ENCODE measurements at places on chromosomes 3 and 15.

- DNase-seq: no peak
These were observed 151.1 kb downstream of the ADAMTS17 start for GRCh38 chr15:100190675-100191074.

DNA sequence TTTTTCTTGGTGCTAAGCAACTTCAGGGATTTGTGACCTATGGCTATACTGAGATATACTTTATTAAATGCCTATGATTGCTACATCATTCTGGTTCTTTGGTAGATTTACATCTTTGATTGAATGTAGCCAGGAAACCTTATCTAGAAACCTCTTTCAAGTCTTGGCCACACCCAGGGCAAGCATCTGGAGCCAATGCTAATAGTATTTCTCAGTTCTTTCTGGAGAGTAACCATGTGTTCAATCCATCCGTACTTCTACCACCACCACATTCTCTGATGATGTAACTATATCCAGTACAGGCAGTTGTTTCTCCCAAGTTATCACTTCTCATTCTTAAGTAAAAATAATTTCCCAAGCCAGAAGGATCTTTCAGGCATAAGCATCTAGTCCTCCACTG is 69.0 kb downstream of the NME9 start:
- no peak for DNase-seq

DNA sequence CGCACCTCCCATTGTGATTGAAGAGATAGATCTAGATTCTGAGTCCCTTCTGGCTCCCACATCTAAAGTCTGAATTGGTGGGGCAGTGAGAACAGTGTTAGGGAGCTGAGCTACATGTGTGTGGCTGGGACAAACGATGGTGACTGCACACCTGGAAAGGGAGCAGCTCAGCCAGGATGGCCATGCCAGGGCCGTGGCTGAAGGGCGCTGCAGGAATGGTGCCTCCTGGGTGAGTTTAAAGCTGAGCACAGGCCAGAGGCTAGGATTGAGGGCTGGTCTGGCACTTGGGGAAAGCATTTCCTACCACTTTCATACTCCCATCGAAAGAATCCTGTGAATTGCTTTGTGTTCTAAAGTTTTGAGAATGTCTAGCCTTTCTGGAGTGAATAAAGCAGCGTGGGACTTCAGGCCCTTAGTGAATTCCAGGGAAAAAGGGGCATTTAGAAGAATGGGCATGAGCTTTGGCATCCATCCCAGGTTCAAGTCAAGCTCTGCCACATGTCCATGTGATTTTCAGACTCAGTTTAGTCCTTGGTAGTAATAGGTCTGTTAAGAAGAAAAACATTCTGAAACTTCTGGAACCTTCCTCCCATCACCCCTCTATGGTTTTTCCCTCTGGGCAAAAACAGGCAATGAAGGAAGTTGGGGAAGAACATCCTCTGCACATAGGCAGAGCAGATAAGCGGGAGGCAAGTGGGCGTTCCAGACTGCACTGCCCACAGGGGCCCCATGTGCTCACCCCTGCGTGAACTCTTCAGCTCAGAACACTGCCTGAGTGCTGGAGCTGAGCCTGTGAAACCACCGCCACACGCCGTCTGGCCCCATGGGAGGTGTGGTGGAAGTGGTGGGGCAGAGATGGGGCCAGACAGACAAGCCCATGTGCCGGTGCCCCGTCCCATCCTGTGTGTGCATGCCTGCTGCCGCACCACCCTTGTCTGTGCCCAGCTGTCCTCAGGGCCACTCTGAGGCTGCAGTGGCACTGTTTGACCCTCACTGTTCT is 12.9 kb upstream of the CPNE9 start:
- DNase-seq: no peak

GRCh38 chr3:117084739-117085270 is 375.2 kb downstream of the TUSC7 start:
- no peak for DNase-seq

DNA sequence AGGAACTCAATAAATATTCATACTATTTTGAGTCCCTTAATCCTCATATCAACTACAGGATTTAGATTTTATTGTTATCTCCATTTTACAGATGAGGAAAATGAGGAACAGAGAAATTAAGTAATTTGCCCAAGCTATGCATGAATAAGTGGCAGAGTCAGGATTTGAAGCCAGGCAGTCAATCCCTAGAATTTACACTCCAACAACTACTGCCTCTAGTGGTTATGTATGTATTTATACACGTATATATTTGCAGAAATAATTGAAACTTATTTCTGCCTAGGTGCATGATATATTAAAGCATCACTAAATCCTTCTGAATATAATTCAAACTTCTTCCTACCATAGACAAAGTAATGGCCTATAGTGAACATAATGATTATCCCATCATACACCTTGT is 137.4 kb downstream of the SERPINI1 start:
- peak; percentile 1 for DNase-seq

GRCh38 chr3:112092496-112093179 is 6.4 kb downstream of the C3orf52 start:
- peak; percentile 31 for DNase-seq

DNA sequence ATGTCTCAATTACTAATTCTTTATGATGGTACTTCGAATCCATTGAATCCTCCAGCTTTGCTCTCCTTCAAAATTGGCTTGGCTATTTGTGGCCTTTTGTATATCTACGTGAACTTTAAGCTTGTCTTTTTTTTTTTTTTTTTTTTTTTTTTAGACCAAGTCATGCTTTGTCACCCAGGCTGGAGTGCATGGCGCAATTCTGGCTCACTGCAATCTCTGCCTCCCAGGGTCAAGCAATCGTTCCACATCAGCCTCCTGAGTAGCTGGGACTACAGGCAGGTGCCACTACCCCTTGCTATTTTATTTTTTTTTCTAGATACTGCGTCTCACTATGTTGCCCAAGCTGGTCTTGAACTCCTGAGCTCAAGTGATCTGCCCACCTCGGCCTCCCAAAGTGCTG is 7.7 kb upstream of the DIPK2A start:
- no peak for DNase-seq

DNA sequence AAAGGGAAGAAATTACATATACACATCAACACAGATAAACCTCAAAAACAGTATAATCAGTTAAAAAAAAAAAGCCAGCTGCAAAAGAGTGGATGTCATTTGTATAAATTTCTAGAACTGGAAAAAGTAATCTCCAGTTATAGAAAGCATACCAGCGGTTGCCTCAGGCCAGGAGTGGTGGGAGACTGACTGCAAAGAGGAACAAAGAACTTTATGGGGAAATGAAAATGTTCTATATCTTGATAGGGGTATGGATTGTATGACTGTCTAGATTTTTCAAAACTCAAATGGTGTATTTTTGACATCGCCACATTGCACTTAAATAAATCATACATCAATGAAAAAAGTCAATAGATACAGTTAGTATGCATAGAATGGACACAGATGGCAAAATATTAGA is 241.6 kb downstream of the SCAPER start:
- no peak for DNase-seq

GRCh38 chr15:91308855-91309254 is 208.8 kb downstream of the SV2B start:
- DNase-seq: no peak

DNA sequence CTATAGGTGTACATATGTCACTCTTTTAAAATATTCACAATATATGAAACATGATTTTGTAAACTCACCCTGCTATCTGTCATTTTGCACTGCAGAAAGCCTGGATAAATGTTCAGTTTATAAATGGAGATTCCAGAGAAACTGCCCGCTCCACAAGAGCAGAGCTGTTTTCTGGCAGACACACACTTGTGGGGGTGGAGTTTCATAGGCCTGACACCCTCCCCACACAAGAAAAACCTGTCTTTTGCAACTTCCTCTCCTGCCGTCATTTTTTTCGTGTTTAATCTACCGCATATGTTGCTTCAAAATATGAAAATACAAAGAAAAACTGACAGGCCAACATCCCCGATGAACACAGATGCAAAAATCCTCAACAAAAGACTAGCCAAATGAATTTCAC is 479.0 kb downstream of the GABRG3 start:
- DNase-seq: no peak

DNA sequence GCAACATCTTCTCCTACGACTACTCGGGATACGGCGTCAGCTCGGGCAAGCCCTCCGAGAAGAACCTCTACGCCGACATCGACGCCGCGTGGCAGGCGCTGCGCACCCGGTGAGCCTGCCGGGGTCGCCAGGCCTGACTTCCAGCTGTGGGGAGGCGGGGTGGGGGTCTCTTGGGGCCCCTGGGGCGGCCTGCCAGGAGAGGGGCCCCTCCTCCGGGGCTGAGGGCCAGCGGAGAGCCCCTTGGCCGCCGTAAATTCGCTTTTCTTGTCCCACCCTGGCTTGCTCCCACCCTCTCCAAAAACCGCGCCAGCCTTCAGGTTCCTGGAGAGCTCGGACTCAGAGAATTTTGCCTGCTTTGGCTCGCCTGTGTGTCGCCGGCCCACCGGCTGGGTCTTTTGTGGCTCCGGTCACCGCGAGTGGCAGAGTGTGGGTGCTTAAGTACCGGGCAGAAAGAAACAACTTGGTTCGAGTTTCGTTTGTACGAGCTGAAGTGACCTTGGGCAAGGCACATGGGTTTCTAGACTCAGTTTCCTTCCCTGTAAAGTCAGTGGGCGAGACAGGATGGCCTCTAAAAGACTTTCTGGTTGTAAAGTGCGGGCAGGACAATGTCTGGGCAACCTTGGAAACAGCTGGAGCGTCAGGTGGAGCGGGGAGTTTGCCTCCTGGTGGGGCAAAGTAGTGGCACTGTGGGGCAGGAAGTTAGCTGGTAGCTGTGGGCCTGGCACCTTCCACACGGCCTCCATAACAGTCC is 976 bp downstream of the ABHD17C start:
- peak; percentile 45 for DNase-seq

- peak; percentile 44 for DNase-seq
These were observed 13.7 kb upstream of the TLE3 start for GRCh38 chr15:70111203-70112073.

DNA sequence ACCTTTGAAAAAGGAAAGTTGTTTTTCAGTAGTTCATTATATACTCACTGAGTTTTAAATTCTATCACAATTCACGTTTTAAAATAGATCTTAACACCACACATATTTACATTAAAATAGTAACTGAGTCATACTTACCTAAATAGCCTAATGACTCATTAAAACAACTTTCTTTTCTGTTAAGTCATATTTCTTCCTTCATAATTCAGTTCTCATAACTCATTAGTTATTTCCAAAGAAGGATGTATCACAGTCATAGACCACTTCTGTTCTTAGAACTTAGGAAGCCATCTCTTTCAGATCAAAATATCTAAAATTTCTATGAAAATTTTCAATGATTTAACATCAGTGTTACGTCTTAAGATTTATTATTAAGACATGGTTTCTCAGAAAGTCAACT is 885.9 kb downstream of the FHIT start:
- no peak for DNase-seq

Measured in SHP77 (cell line).